ENCODE measurements at places on chromosomes 11 and 22.

GRCh38 chr11:125275905-125276618, 111.5 kb downstream of the PKNOX2 start:
- no peak for DNase-seq

DNA sequence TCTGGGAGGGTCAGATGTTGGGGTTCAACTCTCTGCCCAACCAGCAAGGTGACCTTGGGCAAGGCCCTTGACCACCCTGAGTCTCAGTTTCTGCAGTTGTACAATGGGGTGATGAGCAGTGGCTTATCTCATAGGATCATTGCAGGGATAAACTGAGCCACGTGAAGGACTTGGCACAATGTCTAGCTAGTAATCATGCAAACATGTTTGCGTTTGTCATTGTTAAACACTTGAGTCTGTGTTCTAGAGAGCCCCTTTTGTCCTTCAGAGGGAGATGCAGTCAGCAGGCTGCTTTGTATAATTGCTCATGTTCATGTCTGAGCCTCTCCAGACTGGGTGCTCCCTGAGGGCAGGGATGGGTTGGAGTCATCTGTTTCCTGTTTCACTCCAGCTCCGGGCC, 15.8 kb downstream of the CD82 start:
- DNase-seq = peak; percentile 56

DNA sequence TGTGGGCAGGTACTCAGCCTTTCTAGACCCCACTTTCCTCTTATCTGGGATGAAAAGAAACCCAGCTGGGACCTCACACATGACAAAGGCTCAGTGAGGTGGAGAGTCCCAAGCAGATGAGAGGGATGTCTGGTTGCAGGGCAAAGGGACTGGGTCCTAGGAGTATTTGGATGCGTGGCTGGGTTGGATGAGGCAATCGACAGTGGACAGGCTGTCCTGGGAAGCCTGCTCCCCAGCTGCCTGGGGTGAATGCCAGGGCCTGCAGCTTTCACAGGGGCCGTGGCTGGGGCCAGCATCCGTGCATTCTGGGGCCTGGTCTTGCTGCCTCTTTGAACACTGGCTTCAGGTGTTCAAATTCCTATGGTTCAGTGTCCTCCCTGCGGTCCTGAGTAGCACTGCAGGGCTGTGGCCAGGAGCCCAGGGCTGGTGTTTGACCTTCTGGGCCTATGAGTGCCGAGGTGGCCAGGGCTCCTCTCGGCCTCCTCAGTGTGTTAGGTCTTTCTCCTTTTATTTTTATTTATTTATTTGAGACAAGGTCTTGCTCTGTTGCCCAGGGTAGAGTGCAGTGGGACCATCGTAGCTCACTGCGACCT, 65.3 kb downstream of the MCM5 start:
- DNase-seq = no peak

DNA sequence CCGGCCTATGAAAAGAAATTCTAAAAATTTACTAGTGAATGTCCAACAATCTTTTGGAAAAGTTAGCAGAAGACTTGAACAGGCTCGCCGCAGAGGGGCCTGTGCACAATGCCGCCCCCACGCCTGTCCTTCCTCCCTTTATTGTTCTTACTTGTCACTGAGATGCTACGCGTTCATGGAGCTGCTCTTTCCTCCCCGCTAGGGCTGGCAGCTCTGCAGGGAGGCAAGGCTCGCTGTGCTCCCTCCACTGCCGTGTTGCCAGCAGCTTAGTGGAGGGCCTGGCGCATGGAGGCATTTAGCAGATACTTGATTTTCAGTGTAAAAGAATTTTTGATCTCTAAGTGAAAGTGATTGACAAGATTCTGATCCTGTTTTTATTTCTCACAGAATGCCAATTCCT, 14.7 kb downstream of the PHRF1 start:
- DNase-seq = no peak

- DNase-seq = no peak
These were observed 42.6 kb downstream of the ZNF215 start for GRCh38 chr11:6968816-6969215.

GRCh38 chr11:121652971-121653370, 200.2 kb upstream of the SORL1-AS1 start:
- DNase-seq = no peak

- DNase-seq = no peak
These were observed 383.9 kb upstream of the CHORDC1 start for GRCh38 chr11:90606721-90607120.
